ENCODE measurements at places on chromosomes 3 and 15.

- no peak for DNase-seq
Observed at GRCh38 chr15:31049682-31050615, 51.6 kb downstream of the TRPM1 start.

GRCh38 chr3:187737368-187738070 lies 7.7 kb downstream of the BCL6 start:
- DNase-seq, result peak; percentile 39

DNA sequence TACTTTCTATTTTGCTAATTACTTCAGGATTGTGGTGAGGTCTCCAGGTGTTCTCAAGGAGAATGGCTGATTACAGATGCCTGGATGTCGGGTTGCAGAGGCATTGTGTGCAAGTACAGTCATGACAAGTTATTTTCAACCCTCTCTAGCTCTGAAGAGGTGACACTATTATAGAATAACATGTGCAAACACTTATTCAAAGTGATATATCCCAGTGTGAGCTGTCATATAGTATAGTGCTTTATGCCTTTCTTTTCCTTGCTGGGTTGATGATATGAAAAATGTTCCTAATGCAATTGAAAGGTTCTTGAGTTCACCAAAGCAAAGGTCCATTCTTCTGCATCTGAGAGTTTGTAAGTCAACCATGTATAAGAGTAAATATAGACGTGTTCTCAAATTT lies 167.2 kb downstream of the SPATA16 start:
- DNase-seq, result no peak

GRCh38 chr3:110767838-110768237 lies 303.8 kb upstream of the NECTIN3 start:
- DNase-seq, result no peak

- no peak for DNase-seq
Observed at GRCh38 chr3:117348884-117349283, 639.3 kb downstream of the TUSC7 start.

GRCh38 chr15:69722924-69723323 lies 270.3 kb downstream of the RPLP1 start:
- DNase-seq, result no peak

- no peak for DNase-seq
Observed at GRCh38 chr15:69813881-69814280, 283.8 kb downstream of the TLE3 start.

GRCh38 chr3:170296703-170297102 lies 60.8 kb upstream of the SKIL start:
- no peak for DNase-seq

DNA sequence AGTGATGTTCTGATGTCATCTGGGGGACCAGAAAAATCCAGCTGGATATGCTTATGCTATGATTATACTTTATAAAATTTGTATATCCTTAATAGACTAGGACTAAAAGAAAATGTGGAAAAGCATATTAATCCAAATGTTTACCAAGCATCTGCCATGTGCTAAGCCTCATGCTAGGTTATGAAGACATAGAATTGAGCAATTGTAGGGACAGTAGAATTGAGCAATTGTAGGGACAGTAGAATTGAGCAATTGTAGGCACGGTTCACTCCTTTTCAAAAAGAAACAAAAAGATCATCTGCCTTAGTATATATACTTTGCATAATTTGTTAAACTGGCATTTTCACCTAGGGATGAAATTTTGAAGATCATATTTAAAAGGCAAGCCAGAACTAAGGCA lies 18.3 kb downstream of the ABHD5 start:
- DNase-seq, result no peak

GRCh38 chr3:66602237-66602636 lies 101.4 kb upstream of the LRIG1 start:
- DNase-seq, result no peak

- DNase-seq, result no peak
Observed at GRCh38 chr3:122021811-122022401, at the start of gene ILDR1. Gene ILDR1, minus strand, starts transcription at chr3:122022247. Its CDS starts 170 bp downstream, at chr3:122022077.

DNA sequence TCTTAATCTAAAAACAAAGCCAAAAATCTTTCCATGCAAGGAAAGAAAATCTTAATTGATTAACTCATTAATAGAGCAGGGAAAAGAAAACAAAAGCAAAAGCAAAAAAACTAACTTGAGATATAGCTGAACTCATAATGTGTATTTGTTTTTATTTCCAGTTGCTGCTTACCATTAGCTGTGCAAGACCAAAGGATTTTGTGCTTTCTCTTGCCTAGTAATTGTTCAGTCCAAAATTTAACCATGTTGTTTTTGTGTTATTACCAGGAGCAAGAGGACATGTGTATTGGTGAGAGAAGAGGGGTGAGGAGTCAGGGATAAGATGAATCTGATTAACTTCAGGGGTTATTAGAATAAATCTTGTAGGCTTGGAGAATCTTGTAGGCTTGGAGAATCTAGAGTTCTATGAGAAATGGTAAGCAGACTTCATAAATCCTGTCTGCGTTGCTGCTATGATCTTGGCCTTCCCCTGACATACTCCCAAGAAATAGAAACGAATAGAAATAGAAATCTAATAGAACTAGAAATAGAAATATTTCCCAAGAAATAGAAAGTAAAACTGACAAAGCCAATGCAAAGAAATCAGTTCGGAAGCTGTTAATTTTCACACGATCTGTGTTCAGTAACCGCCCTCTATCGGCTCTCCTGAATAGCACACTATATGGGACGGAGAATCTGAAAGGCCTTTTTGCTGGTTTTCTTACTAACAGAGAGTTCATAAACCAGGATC lies 72.6 kb upstream of the TNFSF10 start:
- no peak for DNase-seq

Measured in anterior cingulate cortex (tissue), 58 donors.